IPS DF 6.9 (cell line): ENCODE measurements at places on chromosomes 12 and 14.

GRCh38 chr14:94548131-94548998 is 12.9 kb upstream of the SERPINA4 start:
- DNase-seq: no peak

GRCh38 chr14:64915797-64916196 is 1.5 kb downstream of the CHURC1 start:
- DNase-seq: no peak

DNA sequence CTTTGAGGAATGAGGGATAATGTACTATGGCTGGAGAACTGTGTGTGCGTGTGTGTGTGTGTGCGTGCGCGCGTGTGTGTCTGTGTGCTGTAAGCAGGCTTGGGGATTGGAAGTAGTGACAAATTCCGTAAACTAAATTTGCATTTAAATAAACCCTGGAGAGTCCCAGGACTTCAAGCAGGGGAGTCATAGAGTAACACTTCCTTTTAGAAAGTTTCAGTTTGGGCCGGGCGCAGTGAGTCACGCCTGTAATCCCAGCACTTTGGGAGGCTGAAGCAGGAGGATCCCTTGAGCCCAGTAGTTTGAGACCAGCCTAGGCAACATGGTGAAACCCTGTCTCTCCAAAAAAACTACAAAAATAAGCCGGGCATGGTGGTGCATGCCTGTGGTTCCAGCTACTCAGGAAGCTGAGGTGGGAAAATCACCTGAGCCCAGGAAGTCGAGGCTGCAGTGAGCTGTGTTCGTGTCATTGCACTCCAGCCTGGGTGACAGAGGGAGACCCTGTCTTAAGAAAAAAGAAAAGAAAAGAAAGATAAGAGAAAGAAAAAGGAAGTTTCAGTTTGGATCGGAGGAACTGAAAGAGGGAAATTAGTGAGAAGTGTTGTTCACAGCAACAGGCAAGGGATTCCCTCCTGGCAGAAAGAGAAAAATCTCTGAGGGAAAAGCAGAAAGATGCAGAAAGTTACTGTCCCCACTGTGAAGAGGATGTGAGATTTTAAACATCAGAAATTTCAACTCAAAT is 222.7 kb upstream of the SOX5 start:
- DNase-seq: peak; percentile 33

DNA sequence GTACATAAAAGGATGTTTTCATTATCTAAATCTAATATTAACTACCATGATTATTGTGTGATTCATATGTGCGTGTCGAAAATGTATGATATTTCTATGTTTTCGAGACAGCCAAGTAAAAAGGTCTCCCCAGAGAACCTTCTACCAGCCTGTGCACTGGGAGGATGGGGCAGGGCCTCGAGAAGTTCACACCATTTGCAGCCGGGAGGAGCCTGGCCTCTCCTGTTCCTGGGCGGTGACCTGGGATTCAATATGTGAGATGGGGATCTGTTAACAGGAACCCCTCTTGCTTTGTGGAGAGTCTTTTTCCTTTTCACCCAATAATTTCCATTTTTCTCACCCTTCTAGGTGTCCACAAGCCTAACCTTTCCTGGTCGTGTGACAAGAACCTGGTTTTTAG is 189.3 kb downstream of the IPO8 start:
- no peak for DNase-seq

DNA sequence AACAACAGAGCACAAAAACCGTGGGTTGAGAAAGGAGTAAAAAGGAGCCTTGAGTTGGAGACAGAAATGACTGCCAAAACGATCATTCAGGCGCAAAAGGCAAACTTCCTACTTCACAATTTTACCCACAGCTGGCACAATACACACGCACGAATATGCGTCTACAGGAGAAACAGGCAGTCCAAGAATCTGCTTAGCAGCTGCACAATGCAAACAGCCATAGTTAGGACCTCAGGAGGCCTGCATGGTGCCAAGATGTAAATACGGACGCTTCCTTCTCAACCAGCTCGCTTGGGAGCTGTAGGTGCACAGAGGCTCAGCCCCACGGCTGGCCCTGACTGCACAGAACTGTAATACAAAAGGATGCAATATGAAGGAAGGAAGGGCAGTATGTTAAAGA is 250.1 kb upstream of the CAND1 start:
- DNase-seq: no peak

- DNase-seq: no peak
These were observed 150.3 kb upstream of the AVPR1A start for GRCh38 chr12:63301311-63301710.

GRCh38 chr12:12228402-12228801 is 38.4 kb downstream of the LRP6 start:
- no peak for DNase-seq

DNA sequence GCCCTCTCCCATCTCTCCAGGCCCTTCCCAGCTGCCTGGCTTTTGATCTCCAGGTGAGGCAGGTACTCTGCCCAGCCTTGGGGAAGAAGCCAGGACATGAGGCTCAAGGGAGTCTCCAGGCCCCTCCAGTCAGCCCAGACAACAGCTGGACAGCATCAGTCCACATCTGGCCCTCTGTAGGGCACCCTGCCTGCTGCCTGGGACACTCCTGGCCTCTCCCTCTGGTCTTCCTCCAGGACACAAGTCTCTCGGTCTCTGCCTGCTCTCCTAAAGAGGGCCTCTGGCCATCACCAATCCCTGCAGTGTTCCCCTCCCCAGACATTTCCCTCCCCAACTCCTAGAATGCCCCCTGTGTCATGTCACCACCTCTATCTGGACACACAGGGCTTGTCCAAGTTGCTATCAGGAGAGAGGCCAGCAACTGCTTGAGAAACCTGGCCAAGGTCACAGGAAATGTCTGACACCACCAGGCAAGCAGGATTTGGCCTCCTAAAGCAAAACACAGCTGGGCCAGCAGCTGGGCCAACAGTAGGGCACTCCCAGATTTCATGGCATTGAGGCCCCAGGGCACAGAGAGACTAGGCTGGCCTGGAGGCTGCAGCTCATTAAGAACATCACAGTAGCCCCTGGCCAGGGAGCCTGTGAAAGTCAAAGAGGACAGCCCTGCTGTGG is 29.0 kb downstream of the LTBP2 start:
- no peak for DNase-seq

DNA sequence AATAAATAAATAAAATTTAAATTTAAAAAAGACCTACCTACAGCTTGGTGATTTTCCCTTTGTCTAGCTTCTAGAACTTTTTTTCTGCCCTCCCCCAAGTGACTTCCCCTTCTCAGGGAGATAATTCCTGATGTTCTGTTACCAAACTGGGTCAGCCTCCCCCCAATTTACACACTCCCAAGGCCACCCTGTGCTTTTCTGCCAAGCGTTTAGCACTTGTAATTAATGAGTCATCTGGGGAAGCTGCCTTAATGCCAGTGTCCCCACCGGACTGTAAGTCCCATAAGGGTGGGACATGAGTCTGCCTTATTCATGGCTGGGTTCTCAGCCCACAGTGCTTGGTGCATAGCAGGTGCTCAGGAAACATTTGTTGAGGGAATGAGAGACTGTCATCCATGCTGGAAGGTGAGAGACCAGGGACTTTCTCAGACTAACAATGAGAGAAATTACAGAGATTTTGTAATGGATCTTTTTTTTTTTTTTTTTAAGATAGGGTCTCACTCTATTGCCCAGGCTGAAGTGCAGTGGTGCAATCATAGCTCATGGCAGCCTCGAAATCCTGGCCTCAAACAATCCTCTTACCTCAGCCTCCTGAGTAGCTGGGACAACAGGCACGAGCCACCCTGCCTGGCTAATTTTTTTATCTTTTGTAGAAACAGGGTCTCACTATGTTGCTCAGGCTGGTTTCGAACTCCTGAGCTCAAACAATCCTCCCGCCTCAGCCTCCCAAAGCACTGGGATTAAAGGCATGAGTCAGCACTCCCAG is 106.8 kb downstream of the PHETA1 start:
- DNase-seq: no peak

DNA sequence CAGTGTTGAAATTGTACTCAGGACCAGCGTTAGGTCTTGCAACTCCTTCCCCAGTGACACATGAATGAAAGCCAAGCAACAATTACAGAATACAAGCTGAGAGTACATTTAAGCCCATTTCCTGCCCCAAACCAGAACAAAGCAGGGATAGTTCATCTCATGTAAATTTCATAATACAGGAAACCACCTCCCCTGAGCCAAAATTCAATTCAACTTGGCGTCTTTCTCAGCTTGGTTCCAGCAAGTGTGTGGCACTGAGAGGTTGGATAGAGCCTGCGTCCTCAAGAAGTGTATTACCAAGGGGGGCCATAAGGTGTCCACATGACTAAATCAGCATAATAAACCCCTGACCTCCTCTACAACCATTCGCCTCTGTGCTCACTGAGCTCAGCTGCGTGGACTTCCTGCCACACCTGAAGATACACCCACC is 278.9 kb upstream of the CRY1 start:
- DNase-seq: no peak

DNA sequence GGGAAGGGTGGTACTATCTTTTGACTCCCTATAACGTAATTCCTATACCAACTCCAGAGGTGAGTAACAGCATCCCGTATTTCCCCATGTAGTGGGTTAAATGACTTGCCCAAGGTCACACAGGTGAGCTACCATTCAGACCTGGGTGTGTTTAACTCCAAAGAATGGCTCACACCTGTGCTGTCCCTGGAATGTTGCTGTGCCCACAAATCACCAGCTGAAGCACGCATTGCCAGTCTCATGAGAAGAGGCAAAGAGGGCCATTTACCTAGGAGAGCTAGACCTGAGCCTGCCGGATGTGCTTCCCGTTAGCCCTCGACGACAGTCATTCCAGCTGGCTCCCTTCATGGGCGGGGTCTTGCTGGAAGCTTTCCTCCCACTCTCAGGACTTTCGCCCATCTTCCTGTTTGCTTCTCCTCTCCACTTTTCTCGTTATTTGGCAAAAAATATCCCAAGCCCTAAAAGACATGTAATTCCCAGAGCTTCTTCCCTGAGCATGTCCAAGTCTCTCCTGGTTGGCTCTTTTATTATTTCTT is 106.6 kb upstream of the VASH1 start:
- DNase-seq: no peak

DNA sequence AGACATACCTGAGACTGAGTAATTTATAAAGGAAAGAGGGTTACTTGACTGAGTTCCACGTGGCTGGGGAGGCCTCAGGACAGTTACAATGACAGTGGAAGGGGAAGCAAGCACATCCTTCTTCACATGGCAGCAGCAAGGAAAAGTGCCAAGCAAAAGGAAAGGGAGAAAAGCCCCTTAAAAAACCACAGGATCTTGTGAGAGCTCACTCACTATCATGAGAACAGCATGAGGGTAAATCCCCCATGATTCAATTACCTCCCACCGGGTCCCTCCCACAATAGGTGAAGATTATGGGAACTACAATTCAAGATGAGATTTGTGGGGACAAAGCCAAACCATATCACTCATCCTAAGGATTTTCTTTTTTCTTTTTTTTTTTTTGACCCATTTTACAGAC is 177.8 kb upstream of the EEA1 start:
- no peak for DNase-seq

DNA sequence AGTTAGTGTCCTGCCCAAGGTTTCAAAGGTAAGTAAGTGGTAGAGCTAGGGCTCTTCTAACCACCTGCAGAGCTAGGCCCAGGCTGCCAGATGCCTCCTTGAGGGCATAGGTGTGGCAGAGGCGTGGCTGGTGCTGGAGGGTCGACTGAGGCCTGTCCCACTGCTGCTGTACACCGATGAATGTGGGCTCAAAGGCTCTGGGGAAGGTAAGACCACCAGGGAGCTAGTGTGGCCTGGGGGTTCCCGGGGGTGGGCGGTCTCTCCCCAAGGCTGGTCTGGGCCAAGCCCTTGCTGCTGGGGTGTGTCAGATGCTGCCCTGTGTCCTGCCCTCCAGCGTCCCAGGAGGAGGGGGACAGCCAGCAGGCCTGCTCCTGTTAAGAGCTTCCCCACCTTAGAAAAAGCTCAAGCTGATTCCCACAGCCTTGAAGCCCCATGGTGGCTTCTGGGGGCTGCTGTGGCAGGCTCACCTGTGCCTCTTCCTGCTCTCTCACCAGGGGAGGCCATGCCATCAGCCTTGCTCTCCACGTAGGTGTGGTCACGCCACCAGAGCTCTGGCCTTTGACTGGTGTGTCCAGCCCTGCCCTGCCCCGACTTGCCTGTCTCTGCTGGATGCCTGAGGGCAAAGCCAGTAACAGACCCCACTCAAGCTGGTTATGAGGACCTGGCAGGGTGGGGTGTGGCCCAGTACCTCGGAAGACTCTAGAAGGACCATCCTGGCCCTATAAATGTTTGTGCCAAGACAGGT is 36.8 kb downstream of the SH2B3 start:
- no peak for DNase-seq

GRCh38 chr12:4545195-4545594 is 6.5 kb downstream of the RAD51AP1 start:
- no peak for DNase-seq
